Cardiac muscle cell (in vitro differentiated cells and primary cell): ENCODE measurements at places on chromosomes 1 and 21. TPM values are rescaled to one million over a fixed set of nuclear protein-coding genes. Genes with fewer than 3 reads are reported as not detected.

- no peak for DNase-seq
Measured at GRCh38 chr1:185450917-185451316, 133.9 kb upstream of the IVNS1ABP start.

DNA sequence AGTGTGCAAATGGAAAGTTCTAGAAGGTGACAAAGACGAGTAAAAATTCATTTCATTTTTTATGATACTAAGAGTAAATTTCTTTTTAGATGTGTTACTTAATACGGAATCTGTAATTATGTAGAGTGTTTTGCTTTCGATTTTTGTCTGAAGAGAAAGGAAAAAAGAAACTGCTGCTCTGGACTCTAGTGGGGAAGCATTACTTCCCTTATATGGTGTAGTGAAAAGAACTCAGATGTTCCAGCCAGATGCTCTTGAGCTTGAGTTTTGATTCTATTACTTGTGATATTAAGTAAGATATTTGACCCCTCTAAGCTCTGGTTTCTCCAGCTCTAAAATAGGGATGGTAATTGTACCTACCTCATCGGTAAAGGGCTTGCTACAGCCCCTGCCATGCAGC lies 12.2 kb upstream of the GPR161 start:
- DNase-seq: no peak

DNA sequence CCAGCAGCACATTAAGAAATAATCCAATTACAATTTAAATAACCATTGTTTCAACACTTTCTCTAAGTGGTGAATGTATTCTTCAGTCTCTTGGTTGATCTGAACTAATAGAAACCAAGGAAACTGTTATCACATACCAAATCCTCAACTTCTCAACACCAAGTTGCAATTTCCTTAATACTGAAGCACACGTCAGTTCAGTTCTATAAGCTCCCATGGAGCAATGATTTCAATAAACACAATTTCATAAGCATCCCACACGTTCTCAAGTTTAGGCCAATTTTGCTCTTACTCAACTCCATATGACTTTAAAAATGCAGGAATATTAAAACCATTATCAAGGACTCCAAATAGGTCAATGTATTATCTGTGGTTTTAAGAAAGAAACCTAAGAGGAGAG lies 5.8 kb upstream of the ERG start:
- peak; percentile 66 for DNase-seq

DNA sequence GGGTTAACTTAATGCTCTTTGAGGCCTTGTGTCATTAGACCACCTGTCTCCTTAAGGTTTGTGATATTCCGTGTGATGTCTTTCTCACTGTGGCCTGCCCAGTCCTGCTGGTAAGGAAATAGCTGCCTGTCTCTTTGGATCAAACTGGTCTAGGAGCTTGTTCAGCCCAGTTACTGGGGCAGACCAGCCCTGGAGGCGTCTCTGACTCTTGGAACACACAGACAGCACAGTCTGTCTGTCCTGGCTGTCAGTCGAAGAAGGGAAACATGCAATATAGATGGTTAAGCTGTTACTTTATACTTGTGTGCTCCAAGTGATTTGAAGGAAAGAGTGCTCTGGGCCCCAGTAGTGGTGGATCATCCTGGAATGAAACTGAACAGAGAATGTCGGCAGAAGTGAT lies 20.4 kb downstream of the PBX1 start:
- DNase-seq: no peak

DNA sequence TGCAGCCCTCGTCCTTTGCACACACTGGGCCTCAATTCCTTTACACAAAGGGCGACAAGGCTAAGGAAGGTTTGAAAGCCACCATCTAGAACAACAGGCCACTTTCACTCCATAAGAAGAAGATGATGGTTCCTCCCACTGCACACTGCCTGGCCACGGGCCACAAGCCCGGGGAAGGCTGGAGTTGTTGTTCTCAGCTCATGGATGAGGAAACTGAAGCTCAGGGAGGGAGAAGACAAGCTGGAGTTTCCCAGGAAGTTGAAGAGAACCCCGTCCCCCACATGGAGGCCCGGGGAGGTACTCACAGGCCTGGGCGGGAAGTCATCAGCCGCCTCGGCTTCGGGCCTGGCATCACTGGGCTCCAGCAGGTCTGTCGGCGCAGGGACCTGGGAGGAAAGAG lies 24.6 kb upstream of the DDOST start:
- no peak for DNase-seq

- no peak for DNase-seq
Measured at GRCh38 chr1:52677076-52677806, 20.9 kb downstream of the COA7 start.

DNA sequence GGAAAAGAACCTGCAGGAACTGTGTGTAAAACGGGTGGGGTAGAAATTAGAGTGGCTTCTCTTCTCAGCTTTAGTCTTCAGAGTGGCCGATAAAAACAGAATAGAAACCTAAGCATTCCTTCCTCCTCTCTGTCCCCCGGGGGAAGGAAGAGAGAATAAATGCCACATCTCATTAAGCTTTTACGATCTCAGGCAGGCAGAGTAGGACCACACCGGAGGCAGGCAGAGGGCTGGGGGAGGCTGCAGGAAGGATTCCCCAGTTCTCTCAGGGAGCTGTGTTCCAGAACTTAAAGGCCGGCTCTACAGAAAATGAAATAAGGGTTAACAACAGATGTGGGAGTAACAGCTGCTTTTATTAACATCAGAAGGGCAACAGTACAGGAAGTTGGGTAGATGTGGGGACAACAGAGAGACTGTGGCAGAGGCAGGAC lies 24.5 kb upstream of the MEF2D start:
- no peak for DNase-seq

- no peak for DNase-seq
Measured at GRCh38 chr1:30117685-30118084, 605.7 kb downstream of the MATN1 start.

- DNase-seq: no peak
Measured at GRCh38 chr1:31830065-31830464, 14.2 kb upstream of the SPOCD1 start.

DNA sequence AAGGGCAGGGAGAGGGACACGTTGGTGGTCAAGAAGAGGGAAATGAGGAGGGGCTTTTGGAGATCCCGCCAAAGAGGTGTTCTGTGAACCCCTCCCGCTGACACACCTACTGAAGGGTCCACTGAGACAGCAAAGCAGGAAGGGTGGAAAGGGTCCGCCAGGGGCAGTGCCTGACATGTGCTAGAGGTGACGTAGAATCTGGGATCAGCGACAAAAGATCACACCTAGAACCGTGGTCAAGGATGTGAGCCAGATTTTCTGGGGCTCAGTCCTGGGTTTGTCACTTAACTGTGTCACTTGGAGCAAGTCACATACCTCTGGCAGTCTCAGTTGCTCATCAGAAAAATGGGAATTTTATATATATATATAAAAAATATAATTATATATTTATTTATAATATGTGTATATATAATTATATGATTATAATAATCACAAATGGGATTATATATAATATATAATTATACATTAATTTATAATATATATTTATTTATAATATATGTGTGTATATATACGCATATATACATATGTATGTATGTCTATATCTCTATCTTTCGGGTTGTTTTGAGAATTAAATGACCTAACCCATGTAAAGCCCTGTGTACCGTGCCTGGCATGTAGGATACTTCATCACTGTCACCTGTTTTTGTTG lies 35.0 kb upstream of the ATP5PO start:
- no peak for DNase-seq

GRCh38 chr1:67674260-67675011 lies 10.6 kb upstream of the GADD45A start:
- DNase-seq: peak; percentile 67

GRCh38 chr1:111192074-111192473 lies 8.4 kb downstream of the DENND2D start:
- DNase-seq: no peak

DNA sequence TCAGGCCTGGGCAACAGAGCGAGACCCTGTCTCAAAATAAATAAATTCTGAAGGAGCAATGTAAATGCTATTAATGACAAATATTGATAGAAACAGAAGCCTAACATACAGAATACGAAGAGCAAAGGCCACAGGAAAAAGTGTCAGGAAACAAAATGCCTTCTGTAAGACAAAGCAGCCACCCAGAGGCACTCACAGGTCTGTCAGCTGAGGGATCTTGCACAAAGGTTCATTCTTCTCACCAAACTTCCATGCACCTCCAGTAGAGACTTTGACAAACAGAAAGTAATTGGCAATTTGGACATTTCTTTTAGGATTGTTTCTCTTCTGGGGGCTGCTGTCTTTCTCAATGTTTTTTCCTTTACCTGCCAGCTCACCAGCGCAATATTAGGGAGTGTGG lies 1.2 kb upstream of the ALDH9A1 start:
- no peak for DNase-seq

GRCh38 chr1:235943581-235944114 lies 76.9 kb upstream of the LYST start:
- DNase-seq: peak; percentile 88

DNA sequence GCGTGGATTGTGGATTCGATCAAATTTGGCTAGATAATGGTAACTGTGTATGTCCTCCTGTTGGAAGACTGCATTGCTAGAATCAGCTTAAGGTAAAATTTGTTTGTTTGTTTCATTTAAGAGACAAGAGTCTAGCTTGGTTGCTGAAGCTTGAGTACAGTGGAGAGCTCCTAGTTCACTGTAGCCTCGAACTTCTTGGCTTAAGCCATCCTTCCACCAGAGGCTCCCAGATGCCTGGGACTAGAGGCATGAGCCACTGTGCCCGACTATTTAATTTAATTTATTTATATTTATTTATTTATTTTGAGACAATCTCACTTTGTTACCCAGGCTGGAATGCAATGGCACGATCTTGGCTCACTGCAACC lies 1.5 kb downstream of the PHACTR4 start:
- no peak for DNase-seq

DNA sequence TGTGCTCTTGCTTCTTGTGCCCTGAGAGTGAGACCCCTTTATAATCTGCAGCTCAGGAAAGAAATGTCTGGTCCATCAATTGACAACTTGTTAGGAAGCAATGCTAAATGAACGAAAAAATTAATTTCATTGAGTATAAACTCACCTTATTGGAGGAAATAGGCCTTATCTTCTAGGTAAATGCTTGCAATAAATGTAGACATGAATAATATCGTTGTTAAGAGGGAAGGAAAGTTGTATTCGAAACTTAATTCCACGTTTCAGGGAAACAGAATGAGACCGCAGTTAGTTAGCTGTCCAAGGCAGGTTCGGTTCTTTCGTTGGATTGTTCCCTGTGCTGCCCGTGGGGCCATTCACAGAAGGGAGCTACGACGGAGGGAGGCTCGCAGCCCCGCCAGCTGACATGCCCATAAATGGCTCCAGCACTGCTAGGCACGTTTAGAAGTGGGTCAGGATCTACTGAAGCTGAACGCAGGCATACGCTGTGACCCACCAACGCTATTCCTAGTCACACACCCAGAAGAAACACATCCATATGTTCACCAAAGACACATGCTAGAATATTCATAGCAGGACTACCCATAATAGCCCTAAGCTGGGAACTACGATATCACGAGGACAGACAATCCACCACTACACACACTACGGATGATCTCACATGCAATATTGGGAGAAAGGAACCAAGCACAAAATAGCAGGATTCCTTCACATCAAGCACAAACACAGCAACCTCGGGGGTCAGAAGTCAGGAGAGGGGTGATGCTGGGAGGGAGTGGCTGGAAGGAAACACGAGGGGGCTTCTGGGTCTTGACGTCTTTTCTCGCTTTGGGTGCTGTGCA lies 56.2 kb upstream of the LBR start:
- DNase-seq: peak; percentile 32

IL10 gene
- not detected in 2 replicates for total RNA-seq

OR2L2 gene
- not detected in 2 replicates for total RNA-seq

SNX7 gene
- 16.9 and 20.6 TPM in 2 replicates for total RNA-seq

AMPD1 gene
- not detected in 2 replicates for total RNA-seq

DISC1 gene
- 8.6 and 11.5 TPM in 2 replicates for total RNA-seq

EPHA10 gene
- 0.14 TPM in 1 of 2 replicates, not detected in the other for total RNA-seq

CLEC20A gene
- not detected in 2 replicates for total RNA-seq

CDCA8 gene
- total RNA-seq: 4.4 and 30.8 TPM in 2 replicates

IL10RB gene
- total RNA-seq: 7.5 and 8.4 TPM in 2 replicates
